ENCODE measurements at places on chromosomes 7 and 10.

GRCh38 chr7:101231644-101232043 is 6.0 kb downstream of the CLDN15 start:
- DNase-seq, result no peak

- DNase-seq, result no peak
These were observed 732.4 kb downstream of the IPMK start for GRCh38 chr10:57535306-57535705.

GRCh38 chr10:116741391-116742351 is 695 bp downstream of the HSPA12A start:
- peak; percentile 6 for DNase-seq

- DNase-seq, result no peak
These were observed 104.7 kb downstream of the CPXM2 start for GRCh38 chr10:123786896-123787295.

DNA sequence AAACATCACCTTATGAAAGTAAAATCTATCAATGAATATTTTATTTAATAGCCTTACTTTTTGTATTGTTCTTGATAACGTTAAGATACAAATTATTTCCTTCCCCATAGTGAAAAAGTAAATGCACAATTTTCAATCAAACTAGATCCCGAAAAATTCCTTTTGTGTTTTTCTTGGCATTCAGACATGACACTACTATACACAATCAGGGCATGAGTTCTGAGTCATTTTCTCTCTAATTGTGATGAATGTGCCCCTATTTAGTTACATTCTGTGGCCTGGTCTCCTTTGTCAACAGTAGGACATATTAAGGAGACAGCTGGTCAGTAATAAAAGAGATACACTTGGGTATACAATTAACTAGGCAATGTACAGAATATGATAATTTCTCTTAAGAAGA is 19.8 kb downstream of the COL1A2 start:
- DNase-seq, result no peak

- no peak for DNase-seq
These were observed 23.1 kb upstream of the ITGA8 start for GRCh38 chr10:15742836-15743235.

DNA sequence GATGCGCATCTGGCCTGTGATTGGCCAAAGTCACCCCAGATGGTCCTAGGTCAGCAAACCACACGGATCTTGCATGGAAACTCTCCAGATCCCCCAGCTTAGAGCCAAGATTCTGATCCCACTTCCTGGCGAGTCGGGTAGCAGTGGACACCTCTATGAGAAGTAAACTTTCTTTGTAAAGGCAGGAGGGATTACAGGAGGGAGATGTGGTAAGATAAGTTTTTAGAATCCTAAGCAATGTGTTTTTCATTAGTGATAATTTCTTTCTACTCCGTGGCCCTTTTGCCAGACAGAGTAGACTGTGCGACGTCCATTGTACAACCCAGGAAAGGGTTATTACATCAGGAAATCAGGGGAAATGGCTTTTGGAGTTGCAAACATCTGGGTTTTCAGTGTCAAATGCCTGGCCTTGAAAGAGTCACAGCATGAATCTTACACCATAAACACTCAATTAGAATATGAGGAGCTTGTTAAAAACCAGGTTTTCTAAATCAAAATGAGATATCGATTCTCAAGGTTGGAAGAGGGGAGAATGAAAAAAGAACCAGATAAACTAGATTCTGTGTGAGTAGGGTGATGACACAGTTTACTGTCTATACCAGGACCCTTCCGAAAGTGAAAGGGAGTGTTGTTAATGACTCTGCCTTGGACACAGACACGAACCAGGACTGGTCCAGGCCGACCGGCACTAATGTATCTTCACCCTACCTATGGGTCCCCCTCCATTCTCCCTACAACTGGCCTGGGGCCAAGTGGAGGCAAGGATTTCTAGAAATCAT is 61.9 kb upstream of the WAC start:
- DNase-seq, result no peak

DNA sequence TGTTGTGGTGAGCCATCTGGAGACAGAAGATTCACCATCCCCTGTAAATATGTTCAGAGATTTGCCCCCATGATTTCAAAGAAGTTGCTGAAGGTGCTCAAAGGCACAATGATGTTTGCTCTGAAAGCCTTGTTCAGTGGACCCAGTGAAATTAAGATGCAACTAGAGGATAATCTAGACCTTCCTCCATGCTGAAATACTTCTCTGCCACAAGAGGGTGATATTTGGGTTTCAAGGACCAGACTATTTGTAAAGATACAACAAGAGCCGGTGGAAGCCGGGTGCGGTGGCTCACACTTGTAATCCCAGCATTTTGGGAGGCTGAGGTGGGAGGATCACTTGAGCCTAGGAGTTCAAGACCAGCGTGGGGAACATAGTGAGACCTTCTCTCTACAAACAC is 13.5 kb upstream of the MSRB2 start:
- no peak for DNase-seq

GRCh38 chr10:122656308-122656705 is 43.3 kb downstream of the C10orf120 start:
- DNase-seq, result no peak

DNA sequence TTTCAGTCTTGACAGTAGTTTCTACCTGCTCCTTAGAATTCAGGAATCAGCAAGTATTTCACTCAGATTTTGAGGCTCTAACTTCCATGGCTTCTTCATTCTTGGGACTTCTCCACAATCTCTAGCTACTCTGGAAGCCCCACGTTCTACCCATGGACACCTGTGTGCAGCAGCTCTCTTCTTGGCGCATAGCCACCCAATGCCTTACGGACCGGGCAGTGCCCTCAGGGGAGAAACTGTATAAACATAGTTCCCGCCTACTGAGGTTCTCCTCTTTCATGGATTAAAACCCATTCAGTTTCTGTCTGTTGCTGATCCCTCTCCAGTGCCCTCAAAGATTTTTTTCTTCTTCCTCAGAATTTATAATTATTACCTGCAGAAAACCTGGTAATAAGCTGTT is 177.1 kb downstream of the SORCS1 start:
- DNase-seq, result no peak

DNA sequence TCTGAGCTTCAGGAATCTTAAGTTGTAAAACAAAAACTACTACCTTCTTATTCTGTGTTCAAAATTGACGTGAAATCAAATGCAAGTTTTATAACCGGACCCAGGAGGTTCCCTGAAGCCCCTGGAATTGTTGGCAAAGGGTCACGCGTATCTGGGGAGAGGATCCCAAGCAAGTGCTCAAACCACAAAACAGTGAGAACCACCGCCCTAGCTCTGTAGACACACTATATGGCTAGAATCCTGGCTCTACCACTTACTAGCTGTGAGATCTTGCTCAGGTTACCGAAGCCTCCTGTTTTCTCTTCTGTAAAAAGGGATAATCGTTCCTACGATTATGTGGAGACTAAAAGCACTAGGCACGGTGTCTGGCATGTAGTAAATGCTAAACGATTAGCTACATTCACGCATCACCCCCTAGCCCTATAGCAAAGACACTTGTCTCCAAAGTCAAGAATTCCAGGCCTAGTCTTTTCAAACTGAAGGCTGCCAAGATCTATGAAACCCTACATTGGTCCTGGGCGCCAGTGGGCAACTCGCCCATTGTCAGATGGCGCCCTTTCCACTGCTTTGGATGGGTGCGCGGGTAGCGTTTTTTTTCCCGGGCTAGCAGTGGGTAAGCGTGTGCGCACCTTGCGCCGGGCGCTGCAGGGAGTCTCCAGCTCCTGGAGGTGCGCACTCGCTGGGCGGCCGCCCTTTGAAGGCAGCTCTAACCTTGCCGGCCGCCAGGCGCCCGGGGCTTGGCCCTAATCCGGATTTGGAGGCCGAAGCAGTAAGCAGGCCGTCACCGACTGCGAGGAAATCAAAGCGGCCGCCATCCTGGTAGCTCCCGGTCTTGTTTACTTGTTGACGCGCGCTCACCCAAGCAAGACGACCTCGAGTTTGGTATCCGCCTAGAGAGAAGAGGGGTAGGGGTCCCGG is 11.6 kb upstream of the NKX2-3 start:
- no peak for DNase-seq

- no peak for DNase-seq
These were observed 103.6 kb downstream of the PRPF18 start for GRCh38 chr10:13690281-13690825.

DNA sequence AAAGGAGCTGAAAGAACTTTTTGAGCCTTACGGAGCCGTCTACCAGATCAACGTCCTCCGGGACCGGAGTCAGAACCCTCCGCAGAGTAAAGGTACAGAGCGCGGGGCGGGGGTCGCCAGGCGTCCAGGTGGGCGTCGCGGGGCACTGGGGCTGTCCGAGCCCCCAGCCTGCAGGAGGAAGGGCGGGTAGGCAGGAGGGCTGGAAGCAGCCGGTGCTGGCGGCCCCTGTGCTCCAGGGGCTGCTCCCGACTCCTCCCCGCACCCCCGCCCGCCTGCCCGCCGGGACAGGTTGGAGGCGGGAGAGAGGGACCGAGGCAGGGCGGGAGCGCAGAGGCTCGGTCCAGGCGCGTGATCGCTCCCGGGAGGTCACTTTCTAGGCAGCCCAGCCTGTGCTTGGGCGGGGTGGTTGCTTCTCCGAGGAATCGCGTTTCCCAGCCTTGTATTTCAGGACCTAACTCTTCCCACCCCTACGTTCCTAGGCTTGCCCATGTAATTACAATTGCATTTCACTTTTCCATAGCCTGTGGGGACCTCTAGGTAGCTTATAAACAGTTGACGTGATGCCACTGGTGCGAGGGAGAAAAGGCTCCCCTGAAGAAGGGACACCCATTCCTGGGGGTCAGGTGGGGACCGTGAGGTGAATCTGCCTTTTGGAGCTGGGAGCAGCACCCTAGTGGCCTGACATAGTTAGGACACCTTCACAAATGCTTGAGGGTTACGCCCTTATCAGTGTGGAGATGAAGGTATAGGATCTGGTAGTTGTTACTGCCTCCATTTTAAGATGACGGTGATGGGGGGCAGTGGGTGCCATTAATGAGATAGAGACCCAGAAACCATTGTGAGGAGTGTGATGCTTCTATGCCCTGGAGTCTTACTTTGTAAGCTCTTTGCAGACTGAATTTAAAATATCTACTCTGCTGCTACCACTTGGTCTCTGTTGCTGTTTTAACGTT is 148.2 kb downstream of the CELF2 start:
- no peak for DNase-seq

DNA sequence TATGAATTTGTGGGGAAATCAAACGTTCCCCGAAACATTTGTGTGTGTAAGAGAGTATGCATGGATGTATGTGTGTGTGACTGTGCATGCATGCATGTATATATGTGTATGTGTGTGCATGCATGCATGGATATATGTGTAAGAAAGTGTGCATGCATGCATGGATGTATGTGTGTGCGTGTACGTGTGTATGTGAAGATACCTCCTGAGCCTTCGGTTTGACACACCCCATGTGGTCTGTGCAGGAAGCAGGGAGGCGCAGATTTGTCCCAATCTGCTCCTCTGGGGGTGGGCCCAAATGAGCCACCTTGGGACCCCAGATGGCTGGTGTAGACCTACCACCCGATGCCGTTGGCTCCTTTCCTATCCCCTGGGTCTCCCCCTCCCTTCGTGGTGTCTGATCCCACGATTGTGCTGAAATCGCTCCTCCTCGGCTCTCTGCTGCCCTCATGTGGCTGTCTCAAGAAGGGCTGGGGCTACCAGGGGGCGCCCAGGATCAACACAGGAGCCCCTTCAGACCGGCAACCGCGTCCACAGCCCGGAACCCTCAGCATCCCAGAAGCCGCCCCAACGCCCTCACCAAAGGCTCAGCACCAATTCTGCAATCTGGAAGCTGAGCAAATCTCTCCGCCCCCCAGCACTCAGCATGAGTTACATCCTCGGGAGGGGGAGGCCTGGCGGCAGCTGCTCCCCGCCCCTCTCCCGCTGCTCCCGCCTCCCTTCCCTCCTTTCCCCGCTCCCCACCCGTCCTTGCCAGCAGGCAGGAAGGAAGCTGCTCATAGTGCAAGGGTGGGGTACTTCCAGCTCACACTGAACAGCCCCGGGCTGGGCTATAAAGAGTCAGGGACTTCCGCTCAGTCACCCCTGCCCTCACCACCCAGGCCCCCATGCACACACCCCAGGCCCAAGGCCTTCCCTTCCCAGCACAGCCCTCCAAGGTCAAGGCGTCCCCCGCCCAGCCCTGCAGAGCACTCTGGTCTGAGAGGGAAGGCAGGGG is 2.3 kb upstream of the NOS3 start:
- DNase-seq, result no peak

Data from LoVo (cell line).